DMS79 treated with DMSO at 0.1 percent for 48 hours (cell line): ENCODE measurements at places on chromosomes 4 and X.

- DNase-seq: no peak
Observed at GRCh38 chrX:9829308-9830267, 43.4 kb downstream of the SHROOM2 start.

GRCh38 chr4:20640989-20641388, 59.3 kb upstream of the PACRGL start:
- DNase-seq: no peak

DNA sequence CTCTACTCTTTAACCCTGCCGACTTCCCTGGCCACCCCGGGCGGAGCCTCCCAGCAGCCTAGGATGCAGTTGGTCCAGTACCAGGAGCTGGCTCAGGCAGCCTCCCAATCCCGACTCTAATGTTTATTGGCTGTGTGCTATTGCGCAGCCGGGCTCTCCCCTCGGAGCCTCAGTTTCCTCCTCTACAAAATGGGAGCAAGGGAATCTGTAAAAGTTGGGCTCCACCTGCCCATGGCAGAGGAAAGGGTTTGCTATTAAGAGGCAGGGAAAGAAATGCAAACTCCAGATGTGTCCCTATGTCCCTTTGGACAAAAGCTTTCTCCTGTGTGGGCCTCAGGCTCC, 140.8 kb upstream of the PJA1 start:
- no peak for DNase-seq

- DNase-seq: no peak
Observed at GRCh38 chrX:111506826-111507225, 4.6 kb upstream of the SERTM2 start.

GRCh38 chr4:127995776-127996175, 30.6 kb downstream of the ABHD18 start:
- DNase-seq: no peak

DNA sequence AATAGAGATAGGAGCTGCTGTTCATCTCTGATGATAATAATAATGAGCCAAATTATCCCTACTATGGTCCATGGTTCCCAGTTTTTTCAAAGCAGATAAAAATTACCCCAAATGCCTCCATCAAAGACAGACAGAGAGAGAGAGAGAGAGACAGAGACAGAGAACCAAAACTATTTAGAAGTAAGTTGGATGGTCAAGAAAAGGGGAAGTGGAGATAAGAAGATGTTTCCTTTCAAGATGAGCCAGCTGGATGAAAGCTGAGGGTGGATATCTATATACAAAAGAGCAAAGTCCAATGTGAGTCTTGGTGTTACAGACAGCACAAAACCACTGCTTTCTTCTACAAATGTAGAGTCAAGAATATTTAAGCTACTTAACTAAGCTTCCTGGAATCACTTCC, 173.9 kb downstream of the GRIA3 start:
- DNase-seq: no peak

- DNase-seq: no peak
Observed at GRCh38 chr4:123786163-123786915, 389.7 kb downstream of the SPRY1 start.

- DNase-seq: no peak
Observed at GRCh38 chr4:122588453-122589238, 32.2 kb downstream of the IL21 start.

DNA sequence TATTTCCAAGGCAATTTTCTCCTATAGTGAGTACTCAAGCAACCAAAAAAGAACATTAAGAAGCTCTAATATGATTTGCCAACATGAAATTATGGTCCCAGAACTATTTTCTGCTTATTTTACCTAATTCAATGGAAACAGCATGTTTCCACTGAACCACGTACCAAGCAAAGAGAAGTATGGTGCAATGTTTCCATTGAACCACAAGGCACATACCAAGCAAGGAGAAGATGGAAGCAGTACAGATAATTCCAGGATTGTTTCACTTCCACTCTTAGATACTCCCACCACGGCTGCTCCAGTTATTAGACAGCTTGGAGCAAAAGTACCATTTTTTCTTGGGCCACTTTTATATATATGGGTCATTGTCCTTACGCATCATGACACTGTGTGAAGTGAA, 164.9 kb downstream of the RNF150 start:
- no peak for DNase-seq

GRCh38 chr4:55444827-55445226, 49.1 kb downstream of the TMEM165 start:
- DNase-seq: no peak

- DNase-seq: no peak
Observed at GRCh38 chr4:25406081-25406692, 29.1 kb downstream of the ANAPC4 start.

GRCh38 chr4:139042981-139043460, 27.4 kb downstream of the NOCT start:
- no peak for DNase-seq

- DNase-seq: no peak
Observed at GRCh38 chrX:1355131-1356046, 18.8 kb downstream of the IL3RA start.

DNA sequence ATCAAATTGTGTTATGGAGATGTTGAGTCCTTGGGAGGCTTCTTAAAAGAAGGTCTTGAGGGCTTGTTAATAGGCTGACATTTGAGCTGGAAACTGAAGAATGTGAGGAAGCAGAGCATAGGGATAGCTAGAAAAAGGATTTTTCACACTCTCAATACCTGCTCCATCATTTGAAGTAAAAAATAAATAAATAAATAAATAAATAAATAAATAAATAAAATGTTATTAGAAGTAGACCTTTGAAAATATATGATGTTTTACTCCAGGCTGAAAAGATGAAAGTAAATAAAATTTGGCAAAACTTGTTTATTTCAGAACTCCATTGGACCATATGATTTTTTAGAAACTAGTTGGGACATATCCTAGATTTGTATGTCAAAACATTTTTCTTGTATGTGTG, 1757.8 kb upstream of the TENM3 start:
- no peak for DNase-seq

DNA sequence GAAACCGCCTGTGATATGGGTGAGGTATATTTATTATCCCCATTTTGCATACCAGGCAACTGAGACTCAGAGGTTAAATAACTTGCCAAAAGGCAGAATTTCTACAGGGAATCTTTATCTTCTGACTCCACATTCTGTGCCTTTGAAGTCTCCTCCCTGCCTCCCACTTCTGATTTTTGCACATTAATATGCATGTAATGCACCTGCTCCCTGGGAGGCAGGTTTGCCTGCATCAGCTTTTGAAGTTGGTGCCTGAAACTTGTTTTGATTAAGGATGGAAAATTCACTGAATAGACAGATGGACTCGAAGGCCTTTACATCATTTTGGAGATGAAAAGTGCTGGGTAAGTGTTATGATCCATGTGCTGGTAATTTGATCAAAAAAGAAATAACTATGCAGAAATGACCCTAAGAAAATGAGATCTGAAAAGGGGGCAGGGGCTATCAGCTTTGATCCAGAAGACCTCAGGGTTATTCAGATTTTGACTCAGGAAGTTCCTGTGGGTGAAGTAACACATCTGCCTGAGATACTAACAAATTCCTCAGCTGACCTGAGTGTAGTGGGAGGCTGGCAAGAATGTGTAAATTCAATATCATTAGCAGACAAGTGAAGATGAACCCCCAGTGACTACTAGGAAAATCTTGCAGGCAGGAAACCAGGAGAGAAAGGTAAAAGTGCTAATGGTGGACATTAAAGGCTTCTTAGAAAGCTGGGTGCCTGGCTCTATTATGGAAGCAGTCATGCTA, 167.5 kb upstream of the BOD1L1 start:
- DNase-seq: no peak

DNA sequence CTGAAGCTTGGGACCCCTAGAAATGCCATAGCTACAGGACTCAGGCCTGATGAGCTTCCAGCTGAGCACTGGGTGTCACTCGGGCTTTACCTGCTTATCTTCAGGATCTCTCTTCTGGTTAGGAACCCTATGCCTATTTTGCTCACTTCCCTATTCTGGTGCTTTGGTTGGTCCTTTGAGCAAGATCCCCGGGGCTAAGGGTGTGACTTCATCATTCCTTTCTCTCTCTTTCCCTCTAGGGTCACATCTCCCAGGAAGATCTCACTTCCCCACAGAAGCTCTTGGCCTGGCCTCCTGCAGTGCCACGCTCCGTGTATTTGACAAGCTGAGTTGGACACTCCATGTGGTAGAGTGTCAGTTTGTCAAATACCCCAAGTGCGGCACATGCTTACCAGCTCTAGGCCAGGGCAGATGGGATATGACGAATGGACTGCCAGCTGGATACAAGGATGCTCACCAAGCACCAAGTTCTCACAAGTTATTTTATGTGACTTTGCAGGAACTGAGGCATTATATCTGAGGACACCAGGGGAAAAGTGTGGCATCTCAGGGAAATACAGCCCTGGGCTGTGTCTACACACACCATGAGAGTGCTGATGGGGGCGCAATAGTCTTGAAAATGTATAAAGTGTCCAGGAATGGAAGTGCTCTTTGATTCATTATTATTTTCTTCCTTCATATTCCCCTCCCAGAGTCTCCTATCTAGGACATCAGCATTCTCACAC, 21.1 kb downstream of the VSIG4 start:
- no peak for DNase-seq

GRCh38 chr4:36267486-36268268, 13.7 kb upstream of the DTHD1 start:
- no peak for DNase-seq

- no peak for DNase-seq
Observed at GRCh38 chrX:105744291-105744690, 78.0 kb upstream of the NRK start.

- DNase-seq: no peak
Observed at GRCh38 chr4:122000849-122001248, 49.0 kb upstream of the TRPC3 start.

GRCh38 chr4:162350331-162350730, 186.5 kb upstream of the FSTL5 start:
- no peak for DNase-seq

DNA sequence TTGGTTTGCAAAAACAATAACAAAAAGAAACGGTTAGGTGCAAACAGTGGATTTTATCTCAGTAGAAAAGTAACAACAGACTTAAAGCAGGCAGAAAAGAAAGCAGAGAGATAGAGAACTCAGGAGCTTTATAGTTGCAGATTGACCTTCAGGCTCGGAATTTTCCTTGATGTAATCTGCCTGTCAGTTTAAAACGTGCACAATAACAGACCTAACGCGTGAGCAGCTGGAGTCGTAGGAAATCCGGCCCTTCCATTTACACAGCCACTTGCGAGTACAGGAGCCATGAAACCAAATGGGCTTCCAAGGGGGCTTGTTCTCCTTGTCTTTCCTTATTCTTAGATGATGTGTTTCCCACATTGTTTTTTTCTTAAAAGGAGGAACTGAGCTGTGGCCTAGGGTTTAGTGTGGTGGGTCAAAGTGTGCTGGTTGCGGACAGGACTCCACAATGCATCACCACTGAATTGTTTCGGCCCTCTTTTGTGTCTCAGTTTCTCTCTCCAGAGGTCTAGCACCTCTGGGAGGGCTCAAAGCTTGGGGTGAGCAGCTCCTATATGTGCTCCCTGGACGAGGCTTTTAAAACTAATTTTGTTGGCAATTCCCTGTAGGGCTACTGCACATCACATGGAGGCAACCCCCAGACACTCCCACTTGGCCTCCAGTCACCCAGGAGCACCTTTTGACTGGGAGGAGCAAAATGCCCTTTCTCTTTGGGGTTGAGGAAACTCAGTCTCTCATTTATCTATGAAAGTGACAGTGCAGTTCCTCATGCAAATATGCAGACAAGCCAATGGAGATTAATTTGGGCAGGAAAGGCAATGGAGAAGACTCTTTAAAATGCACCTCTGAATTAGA, 13.9 kb upstream of the MPP1 start:
- no peak for DNase-seq

GRCh38 chr4:47359891-47360290, 103.6 kb downstream of the COMMD8 start:
- no peak for DNase-seq

DNA sequence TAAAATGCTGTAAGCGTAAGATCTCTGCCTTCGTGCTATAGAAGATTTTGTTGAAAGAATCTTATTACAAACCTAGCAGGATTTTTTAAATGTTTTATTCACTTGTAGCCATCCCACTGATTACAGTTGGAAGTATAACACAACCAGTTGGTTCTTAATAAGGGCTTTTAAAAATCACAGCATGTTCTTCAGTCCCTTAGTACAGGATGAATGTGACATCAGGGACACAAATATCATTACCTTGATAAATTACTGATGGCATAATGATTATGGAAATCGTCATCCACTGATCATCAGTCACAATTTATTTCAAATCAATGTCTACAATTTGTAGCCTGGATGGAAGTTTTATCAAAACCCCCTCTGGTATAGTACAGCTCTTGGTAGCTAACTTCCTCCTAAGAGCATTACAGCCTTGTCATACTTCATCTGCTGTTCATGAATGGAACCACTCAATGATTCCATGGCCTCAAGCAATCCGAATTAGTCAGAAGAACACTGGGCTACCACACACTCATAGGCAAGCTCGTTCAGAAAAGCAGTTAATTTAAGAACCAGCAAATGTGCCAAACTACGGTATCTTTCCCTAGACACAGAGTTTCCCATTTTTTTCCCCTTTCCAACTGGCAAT, 389.2 kb upstream of the TENM3 start:
- DNase-seq: peak; percentile 1

DNA sequence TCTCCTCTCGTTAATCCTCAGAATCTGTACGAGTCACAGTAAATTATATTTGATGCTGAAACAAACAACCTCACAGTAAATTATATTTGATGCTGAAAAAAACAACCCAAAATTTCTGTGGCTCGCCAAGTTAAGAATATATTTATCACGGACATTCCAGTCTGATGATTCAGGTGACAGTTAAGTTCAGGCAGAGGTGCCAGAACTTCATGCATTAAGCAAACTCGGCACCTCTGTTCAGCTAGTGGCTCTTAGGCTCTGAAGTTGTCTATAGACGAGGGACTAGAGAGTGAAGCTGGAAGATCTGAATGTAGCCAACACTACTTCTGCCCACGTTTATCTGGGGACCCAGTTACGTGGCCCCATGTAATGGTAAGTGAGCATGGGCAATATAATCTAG, 132.2 kb upstream of the AGA start:
- DNase-seq: no peak

GRCh38 chrX:154443479-154443910, 446 bp upstream of the FAM50A start:
- no peak for DNase-seq

- DNase-seq: no peak
Observed at GRCh38 chrX:66498672-66499296, 140.1 kb downstream of the EDA2R start.

- no peak for DNase-seq
Observed at GRCh38 chr4:108415389-108415788, 205.0 kb upstream of the RPL34 start.

GRCh38 chr4:181301735-181302710, 941.2 kb upstream of the TENM3 start:
- DNase-seq: peak; percentile 41

- no peak for DNase-seq
Observed at GRCh38 chrX:137707348-137707747, 141.4 kb downstream of the ZIC3 start.
